ENCODE measurements at places on chromosomes 12 and 14.

- DNase-seq: no peak
Observed at GRCh38 chr12:1216560-1216959, 225.5 kb downstream of the ERC1 start.

GRCh38 chr12:130053651-130054069 is 108.6 kb upstream of the FZD10 start:
- DNase-seq: peak; percentile 50

DNA sequence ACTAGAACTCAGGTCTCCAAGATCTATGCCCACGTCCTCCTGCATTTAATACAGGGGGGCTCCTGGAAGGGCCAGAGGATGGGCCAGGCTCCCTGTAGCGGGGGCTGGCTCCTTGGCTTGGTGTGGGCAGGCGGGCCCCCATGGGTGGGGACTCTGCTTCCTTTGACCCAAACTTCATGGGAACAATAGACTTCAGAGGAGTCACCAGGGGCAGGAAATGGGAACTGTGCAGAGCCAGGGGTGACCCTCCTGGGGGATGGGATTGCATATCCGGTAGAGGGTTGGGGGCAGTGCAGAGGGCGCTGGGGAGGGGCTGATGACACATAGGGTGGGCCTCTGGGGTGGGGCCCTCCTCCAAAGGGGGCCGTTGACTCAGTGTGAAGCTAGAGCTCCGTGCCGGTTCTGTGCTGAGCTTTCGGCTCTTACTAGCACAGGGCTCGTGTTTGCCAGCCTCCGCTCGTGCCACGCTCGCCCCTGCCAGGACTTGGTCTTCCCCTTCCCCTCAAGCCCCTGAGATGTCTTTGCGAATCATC is 4.6 kb downstream of the TEAD4 start:
- no peak for DNase-seq

DNA sequence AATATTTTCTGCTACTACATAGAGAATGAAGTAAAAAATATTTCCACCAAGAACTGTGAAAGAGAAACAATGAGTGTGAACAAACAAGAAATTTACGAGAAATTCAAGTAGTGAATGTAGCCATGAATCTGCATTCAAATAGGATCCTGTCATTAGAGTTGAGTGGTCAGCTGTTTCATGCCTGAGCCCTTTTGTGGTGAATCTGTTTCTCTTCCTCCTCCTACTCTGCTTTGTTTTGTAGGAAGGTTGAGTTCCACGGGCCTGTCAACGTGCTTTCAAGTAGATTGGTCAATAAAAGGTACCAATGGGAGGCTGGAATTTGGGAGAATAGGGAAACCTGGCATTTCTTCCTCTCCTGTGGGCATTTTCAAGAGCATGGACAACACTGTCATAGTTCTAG is 1749.6 kb upstream of the FLRT2 start:
- DNase-seq: no peak

GRCh38 chr14:63896278-63896720 is 43.5 kb downstream of the SYNE2 start:
- DNase-seq: no peak

DNA sequence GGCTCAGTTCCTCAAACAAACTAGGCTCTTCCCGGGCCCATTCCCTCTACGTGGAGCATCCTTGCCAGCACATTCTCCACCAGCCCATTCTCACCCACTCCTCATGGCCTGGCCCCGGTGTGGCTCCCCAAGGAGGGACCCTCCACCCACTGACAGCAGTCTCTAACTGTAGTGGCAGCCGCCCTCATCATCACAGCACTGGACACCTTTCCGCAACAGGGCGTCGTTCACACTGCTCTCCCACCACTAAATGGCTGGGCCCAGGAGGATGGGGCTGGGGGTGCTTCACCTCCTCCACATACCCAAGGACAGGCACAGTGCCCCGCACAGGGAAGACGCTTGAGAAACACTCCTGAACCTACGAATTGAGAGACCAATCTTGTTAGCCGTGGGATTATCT is 123.0 kb downstream of the RIMBP2 start:
- no peak for DNase-seq

DNA sequence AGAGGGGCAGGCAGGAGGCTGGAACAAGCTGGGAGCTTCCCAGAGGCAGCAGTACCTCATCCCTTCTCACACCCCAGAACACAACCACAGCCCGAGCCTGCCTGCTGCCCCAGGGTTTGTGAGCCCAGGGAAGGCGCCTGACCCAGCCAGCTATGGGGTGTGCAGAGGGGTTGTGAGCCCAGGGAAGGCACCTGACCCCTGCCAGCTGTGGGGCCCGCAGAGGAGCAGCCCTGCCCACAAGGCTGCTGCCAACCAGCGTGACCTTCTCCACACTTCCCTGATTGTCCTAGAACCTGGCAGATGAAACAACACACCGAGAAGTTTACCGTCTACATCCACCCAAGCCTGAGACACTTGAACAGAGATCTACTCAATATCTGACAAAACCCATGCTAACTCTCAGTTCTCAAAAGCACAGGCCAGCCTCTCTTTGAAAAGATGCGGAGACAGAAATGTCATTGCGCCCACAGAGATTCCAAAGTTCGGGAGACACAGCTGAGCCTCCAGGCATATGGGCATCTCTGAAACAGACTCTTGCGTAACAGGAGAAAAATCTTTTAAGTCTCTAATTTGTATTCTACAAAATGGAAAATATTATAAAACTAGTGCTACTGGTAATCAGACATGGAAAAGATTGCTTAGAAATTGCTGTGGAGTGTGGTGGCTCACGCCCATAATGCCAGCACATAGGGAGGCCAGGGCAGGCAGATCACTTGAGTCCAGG is 47.3 kb downstream of the SFSWAP start:
- DNase-seq: no peak

DNA sequence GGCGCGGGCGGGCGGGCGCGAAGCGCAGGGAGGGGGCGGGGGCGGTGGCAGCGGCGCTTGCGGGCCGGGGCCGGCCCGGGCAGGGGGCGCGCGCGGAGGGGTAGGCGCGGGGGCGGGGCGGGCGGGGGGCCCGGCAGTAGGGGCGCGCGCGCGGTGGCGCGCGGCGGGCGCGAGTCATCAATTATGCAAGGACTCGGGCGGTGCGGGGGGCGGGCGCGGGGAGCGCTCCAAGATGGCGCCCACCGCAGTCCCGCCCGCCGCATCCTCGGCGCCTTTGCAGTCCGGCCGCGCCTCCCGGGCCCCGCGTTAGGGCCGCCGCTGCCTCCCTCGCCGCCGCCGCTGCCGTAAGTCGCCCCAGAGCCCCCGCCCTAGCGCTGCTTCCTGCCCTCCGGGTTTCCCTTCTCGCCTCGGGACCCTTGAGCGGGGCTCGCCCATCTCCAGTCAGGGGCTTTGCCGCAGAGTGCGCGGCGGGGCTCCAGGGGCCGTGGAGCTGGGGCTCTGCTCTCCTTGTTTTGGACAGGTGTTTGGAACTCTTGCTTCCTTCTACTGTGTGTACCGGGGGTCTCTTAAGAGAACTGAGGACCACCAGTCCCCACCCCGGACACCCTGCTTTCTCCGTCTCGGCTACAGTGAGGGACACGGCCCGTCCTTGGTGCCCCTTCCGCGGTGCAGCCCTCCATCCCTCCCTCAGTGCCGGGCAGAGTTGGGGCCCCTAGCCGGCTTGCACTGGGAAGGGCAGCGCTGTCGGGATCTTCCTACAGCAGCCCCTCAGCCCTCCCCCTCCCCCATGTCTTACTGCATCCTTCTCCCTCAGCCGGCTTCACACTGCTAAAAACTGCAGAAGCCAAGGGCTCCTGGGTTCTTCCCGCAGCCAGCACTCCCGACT is at the start of gene SCN8A:
TSS of gene SCN8A (plus strand) at position 218 of the 886 bp plus-strand sequence. CDS start 71,585 bp downstream, outside the sequence.
- DNase-seq: peak; percentile 41

GRCh38 chr14:68271913-68272391 is 452.4 kb downstream of the RAD51B start:
- no peak for DNase-seq

GRCh38 chr14:81772381-81772780 is 238.7 kb upstream of the SEL1L start:
- DNase-seq: no peak

- no peak for DNase-seq
Observed at GRCh38 chr12:112130441-112130998, 5.2 kb downstream of the TRAFD1 start.

DNA sequence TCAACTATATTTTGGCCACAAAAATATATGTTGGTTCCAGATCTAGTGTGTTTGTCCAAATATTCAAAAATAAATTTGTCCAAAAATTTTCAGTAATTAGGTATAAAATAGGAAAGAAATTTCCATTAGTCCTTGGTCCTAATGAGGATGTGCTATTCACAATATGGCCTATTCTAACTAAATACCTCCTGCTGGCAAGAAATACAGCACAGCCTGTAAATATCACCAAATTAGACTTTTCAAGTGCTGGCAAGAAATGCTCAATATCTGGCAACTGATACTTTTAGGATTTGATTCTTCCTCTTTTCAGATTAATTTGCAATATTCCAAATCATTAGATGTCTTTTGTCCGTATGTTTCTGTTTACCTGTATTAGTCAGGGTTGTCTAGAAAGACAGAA is 1446.2 kb downstream of the LRFN5 start:
- DNase-seq: no peak
